ENCODE measurements at places on chromosomes 1 and 21. TPM values are rescaled to one million over a fixed set of nuclear protein-coding genes. Genes with fewer than 3 reads are reported as not detected.

The SON gene
- 414 TPM for total RNA-seq

The SESN2 gene
- 16.7 TPM for total RNA-seq

The CELA2A gene
- total RNA-seq = 0.40 TPM

The NGF gene
- 1.3 TPM for total RNA-seq

The SMPDL3B gene
- total RNA-seq = 2.5 TPM

The SPRR2G gene
- not detected for total RNA-seq

The NTRK1 gene
- total RNA-seq = 1.4 TPM

The PTGER3 gene
- 1.1 TPM for total RNA-seq

The GIPC2 gene
- total RNA-seq = 48.6 TPM

The ESPN gene
- total RNA-seq = not detected

The CFHR1 gene
- total RNA-seq = 2.2 TPM

The OLFML2B gene
- 6.5 TPM for total RNA-seq

The JAM2 gene
- 1.6 TPM for total RNA-seq

The FBXO2 gene
- 4.5 TPM for total RNA-seq

The NIBAN1 gene
- 35.0 TPM for total RNA-seq

The AMY1A gene
- not detected for total RNA-seq

The CTSK gene
- total RNA-seq = 23.6 TPM

The SPRR2E gene
- total RNA-seq = not detected

The AIRE gene
- 0.10 TPM for total RNA-seq

The IGSF9 gene
- total RNA-seq = 2.1 TPM

The RCAN1 gene
- 24.0 TPM for total RNA-seq

The SYT6 gene
- total RNA-seq = 0.14 TPM

The FALEC gene
- not detected for total RNA-seq

The OR2T2 gene
- total RNA-seq = 0.60 TPM

The CADM3 gene
- 5.9 TPM for total RNA-seq

The RAVER2 gene
- 6.9 TPM for total RNA-seq

The C1orf116 gene
- total RNA-seq = 0.28 TPM

The PTPN14 gene
- 21.6 TPM for total RNA-seq

The TMEM200B gene
- total RNA-seq = 4.3 TPM

The SLC50A1 gene
- 38.9 TPM for total RNA-seq

The TRIM67 gene
- not detected for total RNA-seq

The GRHL3 gene
- not detected for total RNA-seq

The FAAP20 gene
- total RNA-seq = 64.0 TPM

The RIPK4 gene
- not detected for total RNA-seq

The CRYAA gene
- not detected for total RNA-seq

The FCAMR gene
- total RNA-seq = 1.0 TPM

The MPZ gene
- total RNA-seq = 11.9 TPM

The BSND gene
- total RNA-seq = 0.15 TPM

The SIPA1L2 gene
- total RNA-seq = 18.4 TPM

The TRIM46 gene
- total RNA-seq = 1.8 TPM

The CHTOP gene
- total RNA-seq = 103 TPM

The CD5L gene
- total RNA-seq = 384 TPM

The KCNQ4 gene
- 0.54 TPM for total RNA-seq

The ILDR2 gene
- 0.27 TPM for total RNA-seq

The TPTE gene
- total RNA-seq = not detected
